ENCODE measurements at places on chromosomes 3 and 15.

DNA sequence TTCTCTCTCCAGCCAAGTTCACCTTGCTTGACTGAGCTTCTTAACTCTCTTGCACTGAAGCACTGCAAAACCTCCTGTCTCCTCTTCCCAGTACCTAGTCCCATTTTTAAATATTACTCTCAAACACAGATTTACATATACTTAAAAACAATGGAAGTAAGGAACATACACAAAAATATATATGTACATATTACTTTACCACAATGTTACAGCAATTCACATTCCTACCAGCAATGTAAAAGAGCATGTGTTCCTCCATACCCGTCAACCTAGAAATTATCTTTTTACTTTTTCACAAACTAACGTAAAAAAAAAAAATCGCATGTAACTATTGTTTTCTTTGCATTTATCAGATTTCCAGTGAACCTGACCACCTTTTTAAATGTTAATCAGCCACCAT lies 60.4 kb downstream of the RYK start:
- no peak for DNase-seq

DNA sequence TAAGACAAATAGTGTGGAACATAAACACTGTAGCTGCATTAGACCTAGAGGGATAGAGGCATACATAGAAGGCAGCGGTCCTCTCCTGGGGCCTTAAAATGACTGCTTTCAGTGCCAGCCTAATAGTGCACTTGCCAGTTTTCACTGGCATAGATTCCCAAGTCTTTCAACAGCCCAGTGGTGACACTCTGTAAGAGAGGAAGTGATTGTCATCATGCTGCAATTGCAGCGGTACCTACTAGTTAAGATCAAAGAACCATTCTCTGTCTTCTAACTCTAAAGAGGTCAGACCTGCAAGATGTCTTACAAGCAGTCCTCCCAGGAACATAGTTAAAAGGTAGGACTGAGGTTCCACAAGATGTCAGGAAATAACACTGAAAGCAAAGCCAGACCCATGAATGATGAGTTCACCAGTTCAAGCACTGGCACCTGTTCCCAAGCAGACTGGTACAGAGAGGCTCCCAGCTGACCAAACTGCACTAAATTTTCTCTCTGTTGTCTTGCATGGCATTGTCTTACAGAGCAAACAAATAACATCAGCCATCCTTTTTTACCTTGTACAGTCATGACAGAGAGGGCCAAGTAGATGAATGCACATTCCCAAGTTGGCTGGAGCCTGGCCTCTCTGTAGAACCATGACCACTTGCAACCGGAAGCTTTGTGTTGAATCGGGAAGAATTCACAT lies 100.5 kb upstream of the SKOR1 start:
- no peak for DNase-seq

- no peak for DNase-seq
Observed at GRCh38 chr3:149815321-149815720, 2.3 kb downstream of the RNF13 start.

DNA sequence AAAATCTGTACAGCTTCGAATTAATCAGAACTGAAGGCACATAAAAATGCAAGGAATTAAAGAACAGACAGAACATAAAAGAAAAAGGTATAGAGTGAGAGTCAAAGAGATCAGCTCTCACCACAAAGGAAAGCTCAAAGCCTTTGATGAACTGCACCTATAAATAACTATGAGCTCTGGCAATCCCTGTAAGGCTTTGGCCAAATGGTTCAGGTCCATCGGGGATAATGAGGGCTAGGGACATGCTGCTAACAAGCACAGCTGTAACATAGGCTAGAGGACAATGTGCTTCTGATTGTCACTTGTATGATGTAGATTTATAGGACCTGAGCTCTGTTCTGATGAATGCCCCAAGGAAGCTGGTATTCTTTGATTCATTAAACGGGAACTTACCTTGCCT lies 113.9 kb upstream of the MRPL3 start:
- DNase-seq, result no peak

GRCh38 chr15:85618956-85619491 lies 175.7 kb downstream of the KLHL25 start:
- no peak for DNase-seq

GRCh38 chr15:50353251-50353974 lies 1.6 kb downstream of the GABPB1 start:
- no peak for DNase-seq

- no peak for DNase-seq
Observed at GRCh38 chr3:62605413-62606068, 232.2 kb upstream of the FEZF2 start.

- no peak for DNase-seq
Observed at GRCh38 chr15:90599644-90600043, 69.9 kb downstream of the CRTC3 start.

DNA sequence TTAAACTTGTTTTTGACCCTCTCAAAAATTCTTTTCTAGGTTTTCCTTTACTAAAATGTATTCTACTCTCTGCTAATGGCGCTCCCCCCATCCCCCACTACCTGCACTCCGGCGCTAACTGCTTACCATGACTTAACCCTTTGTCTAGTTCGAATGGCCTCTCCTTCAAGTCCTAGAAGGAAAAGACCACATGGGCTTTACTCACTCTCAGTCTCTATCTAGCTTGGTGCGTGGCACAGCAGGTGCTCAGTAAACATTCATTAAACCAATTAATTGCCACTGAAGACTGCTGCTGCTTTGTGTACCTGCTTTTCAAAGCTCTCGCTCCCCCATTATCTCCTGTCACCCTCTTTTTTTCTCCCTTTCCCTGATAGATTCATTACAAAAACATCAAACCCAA lies 457.7 kb upstream of the THRB start:
- no peak for DNase-seq

DNA sequence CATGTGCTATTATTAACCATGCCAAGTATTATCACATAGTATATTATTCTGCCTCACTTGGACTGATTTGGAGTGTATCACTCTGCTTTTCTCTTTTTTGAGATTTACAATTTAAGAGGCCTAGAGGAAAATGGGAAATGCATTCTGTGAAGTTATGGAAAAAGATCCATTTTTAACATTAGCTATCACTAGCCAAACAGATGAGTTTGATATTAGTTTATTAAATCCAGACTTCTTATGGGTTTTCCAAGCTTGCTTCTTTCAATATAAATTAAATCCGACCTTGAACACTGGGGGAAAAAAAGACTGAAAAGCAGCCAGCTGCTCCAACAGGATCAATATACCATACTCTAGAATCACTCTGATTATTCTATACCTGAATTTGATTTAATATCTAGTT lies 30.1 kb upstream of the PLOD2 start:
- DNase-seq, result no peak
